ENCODE measurements at places on chromosomes 3 and 15.

DNA sequence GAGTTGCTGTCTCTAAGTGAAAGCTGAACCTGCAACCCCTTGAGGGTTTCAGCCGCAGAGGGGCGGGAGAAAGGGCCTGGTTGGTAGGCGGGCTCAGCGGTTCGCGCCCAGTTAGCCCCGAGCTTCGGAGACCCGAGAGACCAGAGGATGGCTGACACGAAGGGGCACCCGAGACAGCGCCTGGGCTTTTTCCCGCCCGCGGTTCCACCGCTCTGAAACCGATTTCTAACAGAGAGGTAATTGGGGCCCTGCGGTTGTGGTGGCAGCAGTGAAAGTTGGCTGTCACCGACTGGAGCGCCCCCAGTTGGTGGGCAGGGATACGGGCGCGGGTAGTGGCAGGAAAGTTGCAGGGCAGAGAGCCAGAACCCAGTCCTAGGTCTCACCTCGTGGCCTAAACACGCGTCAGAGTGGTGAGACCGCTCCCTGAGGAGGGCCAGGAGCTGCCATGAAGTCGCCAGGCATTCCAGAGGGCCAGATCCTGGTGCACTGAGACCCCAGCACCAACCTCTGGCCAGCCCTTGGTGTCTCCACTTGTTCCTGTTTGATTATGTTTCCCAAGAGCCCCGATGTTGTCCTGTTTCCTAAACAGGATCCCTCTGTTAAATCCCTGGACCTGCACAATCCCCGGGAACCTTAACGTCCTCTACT is 625 bp upstream of the ELL3 start:
- DNase-seq, result peak; percentile 86

- DNase-seq, result no peak
Measured at GRCh38 chr15:74025436-74025835, 30.9 kb downstream of the PML start.

DNA sequence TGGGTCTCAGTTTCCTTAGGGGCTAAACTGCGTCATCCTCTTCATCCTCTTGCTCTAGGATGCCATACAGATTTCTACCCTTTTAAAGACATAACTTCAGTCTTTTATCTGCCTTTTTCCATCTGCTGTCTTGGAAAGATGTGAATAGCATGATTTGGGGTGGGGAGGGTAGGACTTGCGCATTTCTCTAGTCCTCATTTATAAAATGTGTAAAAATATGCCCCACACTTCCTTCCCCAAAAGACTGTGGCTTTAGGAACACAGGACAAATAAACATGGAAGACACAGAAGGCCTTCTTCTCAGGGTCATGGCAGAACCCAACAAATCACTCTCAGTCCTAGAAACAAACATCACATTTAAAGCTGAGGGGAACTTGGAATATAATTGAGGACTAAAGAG is 48.4 kb upstream of the BCL6 start:
- DNase-seq, result no peak

GRCh38 chr15:70063980-70064379 is 33.7 kb downstream of the TLE3 start:
- DNase-seq, result no peak

DNA sequence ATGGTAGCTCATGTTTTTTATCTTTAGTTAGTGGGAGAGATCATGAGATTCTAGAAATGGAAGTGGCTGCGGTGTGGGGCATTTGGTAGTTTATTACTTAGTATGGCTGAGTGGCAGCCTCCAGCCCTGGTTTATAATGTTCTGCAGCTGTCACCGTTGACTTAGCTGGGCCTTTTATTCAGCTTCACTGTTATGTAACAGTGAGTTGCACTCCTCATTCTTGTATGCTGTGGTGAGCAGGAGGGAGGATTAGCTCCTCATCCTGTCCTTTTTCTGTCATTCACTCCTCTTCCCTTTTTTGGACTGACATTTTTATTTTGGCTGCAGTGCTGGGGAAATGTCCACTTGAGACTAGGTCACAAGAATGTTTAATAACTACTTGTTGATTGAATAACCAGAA is 29.5 kb downstream of the RAD54L2 start:
- DNase-seq, result peak; percentile 12

DNA sequence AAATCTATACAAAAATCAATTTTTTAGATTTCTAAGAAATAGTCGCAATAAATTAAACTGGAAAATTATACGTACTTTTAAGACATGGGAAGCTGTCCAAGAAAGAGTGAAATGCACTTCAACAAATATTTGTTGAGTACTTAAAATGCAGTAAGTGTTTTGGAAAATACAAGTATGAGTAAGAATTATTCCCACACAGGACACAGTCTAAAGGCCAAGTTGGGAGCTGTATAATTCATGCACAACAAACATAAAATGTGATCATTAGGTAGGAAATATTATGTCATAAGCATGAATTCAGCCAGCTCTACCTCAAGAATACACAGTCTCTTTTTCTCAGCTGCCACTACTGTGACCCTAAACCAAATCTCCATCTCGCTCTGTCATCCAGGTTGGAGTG is 267.6 kb downstream of the CNTN3 start:
- no peak for DNase-seq

DNA sequence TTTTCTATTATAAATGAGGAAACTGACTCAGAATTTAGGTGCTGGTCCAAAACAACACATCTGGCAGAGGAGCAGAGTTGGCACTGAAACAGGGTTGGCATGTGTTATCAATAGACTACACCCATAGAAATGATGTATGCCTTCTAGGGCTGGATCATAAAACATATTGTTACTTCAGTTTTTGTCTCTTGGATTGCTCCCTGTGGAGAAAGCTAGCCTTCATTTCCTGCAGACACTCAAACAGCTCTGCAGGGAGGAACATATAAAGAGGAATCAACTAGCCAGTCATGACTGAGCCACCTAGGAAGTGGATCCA is 507 bp upstream of the MRPL3 start:
- DNase-seq, result no peak

DNA sequence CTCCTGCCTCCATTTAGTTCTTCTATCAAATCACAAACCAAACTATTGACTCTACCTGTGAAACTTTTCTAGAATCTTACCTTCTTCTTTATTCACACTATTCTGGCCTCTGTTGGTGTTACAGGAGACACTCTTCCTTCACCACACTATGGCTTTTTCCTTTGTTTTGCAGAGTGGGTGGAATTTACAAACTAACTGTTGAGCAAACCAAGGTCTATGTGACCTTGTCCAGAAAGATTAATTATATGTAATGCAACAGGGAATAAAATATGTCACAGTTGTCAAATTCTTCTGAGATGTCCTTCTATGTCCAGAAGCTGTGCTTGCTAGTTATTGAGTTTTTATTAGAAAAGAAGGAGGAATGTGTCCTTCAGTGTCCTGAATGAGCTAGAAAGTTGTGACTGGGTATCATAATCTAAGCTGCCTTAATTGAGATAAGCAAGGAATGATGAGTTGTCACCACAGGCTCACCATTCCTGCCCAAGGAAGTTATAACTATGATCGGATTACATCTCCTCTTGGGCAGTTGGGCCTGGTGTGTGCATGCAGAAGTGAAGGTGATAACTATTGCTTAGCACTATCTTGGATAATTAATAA is 21.7 kb downstream of the ARL14 start:
- DNase-seq, result no peak

DNA sequence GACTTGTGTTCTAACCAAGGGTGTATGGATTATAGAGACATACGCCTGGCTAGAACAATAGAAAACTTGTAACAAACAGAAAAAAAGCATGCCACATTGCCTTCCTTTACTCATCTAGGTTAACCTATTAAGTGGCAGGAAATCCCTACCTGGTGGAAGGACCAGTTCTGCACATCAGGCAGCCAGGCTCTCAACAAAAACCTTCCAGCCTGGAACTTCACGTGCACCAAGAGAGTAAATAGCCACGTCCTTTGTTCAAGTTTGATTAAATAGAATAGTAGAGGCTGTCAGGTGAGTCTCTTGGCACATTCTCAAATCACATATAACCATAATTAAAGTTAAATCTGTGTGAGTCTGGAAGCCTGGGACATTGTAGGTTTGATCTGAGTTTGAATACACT is 85.0 kb upstream of the DPH6 start:
- peak; percentile 91 for DNase-seq

DNA sequence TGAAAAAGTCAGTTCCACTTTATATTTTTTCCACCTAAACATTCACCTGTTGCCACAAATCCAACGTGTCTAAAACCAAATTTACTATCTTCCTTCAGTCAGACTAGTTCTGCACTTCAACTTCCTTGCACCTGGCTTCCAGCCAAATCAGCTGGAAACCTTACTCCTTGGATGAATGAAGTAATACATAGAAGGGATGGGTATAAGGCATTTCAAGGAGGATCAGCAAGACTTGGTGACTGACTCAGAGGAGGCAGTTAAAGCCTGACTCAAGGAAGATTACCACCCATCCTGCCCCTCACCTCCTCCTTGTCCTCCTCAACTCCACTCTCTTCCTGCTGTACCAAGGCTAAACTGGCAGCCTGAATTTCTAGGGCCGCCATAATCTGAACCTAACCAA is 37.1 kb downstream of the QTRT2 start:
- no peak for DNase-seq

- no peak for DNase-seq
Measured at GRCh38 chr15:32905481-32905880, 187.7 kb downstream of the GREM1 start.

DNA sequence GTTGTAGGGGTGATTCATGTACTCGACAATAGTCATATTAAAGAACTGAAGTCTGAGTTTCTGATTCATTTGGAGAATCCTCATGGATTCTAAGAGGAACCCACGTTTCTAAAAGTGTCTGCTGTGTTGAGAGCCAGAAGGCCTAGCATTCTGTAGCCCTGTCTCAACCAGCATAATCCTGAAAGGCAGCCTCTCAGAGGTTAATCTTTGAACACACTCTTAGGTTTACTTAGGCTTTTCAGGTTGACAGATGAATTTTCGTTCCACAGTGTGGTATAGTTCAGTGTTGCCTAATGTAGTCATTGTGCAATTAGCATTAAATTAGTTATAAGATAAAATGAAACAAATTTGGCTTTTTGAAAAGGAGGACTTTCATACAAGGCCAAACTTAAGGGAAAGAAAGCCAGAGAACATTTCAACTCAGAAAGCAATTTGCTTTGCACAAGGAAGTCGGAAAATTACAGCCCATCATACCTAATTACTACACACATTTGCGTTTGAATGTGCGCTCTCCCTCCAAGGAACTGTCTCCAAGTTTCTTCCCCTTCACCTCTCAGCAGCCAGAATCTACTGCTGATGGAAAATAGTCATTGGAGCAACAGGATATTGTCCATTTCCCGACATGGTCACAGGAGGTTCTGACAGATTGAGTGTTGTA is 42.0 kb downstream of the AGBL1 start:
- DNase-seq, result no peak

DNA sequence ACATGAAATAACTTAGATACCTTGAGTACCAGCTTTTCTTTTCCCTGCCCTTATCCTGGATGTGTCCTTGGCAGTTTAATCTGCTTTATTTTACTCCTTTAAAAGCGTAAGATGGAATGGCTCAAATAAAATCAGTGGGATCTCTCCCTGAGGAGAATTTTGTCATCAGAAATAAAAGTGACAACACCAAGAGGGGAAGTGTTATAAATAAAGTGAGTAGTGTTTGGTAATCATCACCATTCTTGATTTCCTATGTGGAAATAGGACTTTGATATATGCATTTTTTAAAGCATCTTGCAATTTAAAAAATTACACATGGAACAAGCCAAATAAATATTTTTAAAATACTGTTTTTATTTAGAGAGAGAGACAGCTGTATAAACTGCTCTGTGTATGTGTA is 76.5 kb downstream of the MBNL1 start:
- DNase-seq, result no peak

DNA sequence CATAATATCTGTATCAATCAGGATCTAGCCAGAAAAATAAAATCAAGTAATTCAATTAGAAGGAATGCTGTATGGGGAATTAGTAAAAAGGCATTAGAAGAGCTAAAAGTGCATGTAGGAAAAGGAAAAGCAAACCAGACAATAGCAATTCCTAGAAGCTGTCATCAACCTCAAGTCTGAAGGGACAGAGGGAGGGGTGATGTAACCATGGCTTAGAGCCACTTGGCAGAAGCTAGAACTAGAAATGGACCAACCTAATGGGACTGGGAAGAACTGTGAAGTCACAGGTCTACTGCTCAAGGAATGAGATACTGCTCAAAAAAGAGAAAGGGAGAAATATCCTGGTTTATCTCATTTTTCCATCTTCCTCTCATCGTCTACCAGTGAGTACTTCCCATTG is 590.7 kb upstream of the SGO1 start:
- DNase-seq, result no peak

DNA sequence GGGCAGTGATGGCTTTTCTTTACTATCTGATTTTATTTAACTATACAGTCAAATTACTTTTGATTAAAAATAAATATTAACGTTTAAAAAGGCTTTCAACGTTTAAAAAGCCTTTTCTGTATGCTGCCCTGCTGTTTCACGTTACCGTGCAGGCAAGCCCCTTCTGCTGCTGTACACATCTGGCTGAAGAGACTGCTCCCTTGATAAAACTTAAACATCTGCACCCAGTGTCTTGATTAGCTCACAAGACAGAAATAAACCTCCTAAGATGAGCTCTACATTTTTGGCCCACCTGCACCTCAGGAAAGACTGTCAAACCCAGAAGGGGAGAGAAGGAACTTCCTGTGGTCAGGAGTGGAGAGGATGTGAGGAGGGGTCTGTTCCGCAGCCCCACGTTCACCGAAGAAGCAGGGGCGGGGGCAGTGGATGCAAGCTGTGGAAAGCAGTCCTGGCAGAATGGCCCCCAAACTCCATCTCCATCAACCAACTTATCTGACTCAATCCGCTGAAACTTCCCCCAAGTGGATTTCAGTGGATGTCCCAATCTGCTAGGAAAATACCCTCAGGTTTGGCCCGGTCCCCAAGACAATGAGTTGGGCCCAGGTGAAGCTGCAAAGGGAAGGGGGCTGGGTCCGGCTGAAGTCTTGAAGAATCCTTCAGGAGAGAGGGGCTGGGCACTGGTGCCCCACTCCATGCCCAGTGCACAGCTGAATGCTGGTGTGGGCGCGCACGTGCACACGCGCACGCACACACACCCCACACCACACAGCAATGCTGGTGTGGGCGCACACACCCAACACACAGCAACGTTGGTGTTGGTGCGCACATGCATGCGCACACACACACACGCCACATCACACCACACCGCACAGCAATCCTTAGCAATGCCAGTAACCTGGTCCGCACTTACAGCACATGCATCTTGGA is 88.6 kb downstream of the LRIG1 start:
- no peak for DNase-seq

Data from NCI-H345 (cell line).